Fibroblast of skin of back (primary cell): ENCODE measurements at places on chromosomes 6 and 20.
A peak's percentile ranks its signal among the peaks of the same experiment; 100 is the strongest.

DNA sequence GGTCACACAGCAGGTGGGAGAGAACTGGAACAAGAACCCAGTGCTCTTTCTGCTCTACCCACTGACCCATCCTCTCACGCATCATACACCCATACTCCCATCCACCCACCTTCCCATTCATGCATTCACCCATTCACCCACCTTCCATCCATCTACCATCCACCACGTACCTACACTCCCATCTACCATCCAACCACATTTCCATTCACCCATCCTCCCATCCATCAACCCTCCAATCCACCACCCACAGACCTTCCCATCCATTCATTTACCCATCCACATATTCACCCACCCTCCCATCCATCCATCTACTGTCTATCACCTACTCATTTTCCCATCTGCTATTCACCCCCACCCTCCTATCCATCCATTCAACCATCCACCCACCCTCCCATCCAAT is 17.2 kb upstream of the RSPO4 start:
- DNase-seq: no peak

- no peak for DNase-seq
Measured at GRCh38 chr6:74717591-74717990, 488.3 kb downstream of the COL12A1 start.

DNA sequence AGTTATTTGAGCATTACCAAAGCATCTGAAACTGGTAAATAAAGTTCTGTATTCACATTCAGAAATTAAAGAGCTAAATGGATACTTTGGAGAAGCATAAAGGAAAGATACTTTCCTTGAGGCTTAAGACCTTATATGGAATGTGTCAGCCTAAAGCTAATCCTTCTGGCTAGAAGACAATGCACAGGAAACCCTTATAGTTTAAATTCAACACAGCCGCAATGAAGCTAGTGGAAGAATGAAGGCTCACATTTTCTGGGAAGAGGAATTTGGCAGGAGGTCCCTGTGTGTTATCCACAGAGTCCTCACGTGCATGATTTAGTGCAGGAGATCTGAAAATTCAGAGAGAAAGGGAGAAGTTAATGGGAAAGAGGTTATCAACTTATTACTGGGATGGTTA is 21.5 kb upstream of the CHD6 start:
- no peak for DNase-seq

DNA sequence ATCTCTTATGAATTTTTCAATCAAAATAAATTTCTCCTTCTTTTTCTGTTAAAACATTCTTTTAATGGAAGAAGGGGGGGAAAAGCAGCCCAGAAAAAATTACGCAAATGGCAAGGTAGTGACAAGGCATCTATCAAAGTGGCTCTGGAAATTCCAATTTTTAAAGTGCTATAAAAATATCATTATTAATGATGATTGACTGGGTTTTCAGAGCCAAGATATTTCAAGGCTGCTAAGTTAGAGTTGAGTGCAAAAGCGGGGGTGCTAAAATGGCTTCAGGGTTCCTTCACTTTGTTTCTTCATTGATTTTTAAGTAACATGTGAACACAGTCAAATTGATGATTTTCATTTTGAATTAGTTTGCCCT is 171.6 kb upstream of the CITED2 start:
- no peak for DNase-seq

GRCh38 chr6:160510199-160510598 is 153.9 kb downstream of the LPA start:
- DNase-seq: peak; percentile 22

DNA sequence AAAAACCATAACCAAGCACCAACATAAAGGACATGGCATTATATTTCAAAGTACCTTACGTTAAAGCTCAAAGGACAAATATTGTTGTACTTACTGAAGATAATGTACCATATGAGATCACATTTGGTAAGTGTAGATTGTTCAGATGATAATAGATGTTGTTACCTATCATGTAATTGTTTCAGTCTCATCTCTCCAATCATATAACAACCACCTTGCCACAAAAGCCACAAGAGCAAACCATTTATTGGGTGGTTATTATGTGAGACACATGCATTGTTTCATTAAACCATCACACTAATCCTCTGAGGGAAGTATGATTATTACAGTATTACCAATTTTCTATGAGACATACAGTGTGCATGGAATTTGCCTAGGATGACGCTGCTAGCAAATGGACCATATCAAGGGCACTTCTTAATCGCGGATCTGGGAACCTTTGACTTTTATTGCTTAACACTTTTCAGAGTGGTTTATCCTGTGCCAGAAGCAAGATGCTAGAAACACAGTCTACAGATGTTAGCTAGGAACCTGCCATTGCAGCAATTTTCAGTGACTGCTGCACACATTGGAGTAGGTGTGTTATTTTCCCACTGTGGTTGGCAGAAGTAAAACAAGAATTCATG is 149.8 kb upstream of the AKIRIN2 start:
- no peak for DNase-seq

DNA sequence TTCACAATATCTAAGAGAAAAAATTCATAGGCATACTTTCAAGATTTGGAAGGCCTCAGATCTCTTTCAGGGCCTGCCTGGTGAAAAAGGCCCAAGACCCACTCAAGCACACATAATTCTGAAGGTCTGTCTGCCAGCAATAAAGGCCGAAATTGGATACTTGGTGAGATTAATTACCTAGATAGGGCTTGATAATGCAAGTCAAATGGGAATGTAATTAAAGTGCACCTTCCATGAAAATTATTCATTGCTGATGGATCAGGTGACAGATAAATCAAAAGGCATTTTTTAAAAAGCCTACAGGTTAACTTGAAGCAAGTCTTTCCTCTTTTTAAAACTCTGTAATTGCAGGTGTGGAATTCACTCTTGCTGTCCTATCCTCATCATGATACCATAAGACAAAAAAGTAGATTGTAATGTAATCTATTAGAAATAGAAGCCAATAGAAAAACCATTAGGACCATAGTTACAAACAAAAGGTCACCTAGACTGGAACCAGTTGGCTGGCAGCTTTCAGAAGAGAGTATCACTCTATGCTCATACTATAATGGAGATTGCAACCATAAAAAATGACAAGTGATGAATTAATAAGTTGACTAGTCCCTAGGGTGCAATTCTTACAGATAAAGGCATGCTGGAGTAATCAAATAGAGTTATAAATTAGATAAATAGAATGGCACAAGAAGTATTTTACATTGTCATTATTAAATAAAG is 77.3 kb downstream of the EPHA7 start:
- no peak for DNase-seq

DNA sequence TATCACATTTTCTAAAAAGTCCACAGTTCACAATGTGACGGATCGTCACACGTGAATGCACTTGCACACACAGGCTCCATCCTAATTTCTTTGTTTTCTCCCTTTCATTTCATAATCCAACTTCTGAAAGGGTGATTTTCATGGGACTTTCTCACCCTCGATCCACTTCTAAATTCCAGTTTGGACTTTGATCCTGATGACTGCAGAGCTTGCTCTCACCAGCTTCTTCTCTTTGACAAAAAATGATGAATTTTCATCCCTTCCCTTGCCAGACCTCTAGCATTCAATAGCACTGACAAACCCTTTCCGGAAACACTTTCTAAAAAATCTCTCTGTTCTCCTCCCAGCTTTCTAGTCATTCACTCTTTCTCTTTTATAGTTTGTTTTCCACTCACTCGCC is 341.2 kb downstream of the SYNE1 start:
- no peak for DNase-seq

DNA sequence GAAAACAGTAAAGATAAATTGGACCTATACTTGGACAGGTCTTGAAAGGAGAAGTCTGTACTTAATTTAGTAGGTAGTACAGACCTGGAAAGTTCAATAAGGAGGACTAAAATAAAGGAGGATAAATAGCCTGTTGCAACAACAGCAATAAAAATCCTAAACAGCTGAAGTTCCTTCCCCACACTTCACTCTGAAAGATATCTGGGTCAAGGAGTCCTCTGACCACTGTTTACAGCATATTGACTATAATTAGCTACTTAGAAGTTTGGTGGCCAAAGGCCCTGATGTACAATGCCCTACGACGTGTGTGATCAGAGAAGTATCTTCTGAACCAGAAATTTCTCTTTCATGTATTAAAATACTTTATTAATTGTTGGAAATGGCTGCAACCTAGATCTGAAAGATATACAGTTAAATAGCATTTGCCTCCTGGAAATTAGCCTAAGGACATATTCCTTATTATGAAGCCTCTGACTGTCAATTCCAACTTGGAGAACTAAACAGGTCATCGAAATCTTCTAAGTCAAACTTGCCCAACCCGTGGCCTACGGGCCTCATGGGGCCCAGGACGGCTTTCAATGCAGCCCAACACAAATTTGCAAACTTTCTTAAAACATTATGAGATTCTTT is 82.8 kb downstream of the KIF13A start:
- no peak for DNase-seq

DNA sequence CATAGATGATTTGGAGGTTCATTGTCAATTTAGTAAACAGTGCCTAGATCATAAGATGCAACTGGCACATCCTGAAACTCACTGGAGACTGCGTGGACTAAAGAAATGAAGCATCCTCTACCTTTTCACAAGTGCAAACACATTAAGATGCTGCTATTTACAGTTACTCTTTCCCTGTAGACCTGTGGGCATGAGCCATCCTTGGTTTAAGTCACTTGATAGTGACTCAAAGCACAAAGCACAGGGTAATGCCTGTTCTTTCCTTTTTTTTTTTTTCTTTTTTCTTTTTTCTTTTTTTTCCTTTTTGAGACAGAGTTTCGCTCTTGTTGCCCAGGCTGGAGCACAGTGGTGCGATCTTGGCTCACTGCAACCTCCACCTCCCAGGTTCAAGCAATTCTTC is 10.0 kb upstream of the HLA-DQA1 start:
- DNase-seq: no peak

GRCh38 chr20:21368791-21369190 is 28.5 kb downstream of the NKX2-4 start:
- no peak for DNase-seq

DNA sequence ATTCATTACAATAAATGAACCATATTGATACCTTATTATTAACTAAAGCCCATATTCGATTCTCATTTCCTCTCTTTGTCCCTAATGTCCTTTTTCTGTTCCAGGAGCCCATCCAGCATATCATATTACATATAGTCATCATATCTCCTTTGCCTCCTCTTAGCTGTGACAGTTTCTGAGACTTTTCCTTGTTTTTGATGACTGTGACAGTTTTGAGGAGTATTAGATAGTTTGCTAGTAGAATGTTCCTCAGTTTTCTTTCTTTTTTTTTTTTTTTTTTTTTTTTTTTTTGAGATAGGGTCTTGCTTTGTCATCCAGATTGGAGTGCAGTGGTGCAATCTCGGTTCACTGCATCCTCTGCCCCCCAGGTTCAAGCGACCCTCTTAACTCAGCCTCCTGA is 61.6 kb downstream of the TIAM2 start:
- no peak for DNase-seq

DNA sequence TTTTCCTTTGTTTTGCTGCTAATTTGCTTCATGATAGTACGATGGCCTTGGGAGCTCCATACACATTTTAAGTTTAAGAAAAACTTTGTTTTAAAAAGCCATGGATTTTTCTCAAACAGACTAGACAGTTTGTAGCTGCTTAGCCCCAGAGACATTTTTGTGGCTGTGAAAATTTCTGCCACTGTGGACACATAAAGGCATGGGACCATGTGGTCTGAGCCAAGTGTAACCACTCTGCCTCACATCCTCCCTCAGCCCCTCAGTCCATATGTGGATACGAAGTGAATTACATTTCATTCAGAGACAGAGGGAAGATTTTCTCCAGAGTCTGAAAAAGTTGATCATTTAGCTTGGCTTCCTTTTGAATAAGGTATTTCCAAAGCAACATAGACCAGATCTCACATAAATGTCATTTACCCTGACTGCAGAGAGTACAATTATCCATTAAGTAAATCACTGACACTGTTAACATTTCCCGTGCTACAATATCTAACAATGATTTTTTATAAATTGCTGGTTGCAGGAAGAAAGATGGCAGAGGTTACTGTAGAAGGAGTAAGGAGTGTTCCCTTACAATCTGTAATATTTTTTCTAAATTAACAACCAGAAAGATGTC is 87.4 kb downstream of the GJA1 start:
- peak; percentile 86 for DNase-seq

DNA sequence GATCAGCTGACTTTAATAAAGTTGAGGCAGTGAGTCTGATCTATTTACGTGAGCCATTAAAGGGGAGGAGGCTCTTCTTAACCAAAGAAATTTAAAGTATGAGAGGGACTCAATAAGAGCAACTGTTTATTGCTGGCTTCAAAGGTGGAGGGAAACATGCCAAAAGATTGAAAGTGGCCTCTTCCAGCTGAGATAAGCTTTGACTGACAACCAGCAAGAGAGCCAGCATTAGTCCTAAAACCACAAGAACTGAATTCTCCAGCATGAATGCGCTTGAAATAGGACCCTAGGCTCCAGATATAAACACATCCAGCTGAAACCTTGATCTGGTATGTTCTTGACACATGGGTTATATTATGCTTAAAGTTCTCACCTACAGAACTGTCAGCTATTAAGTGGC is 123.1 kb upstream of the GJE1 start:
- DNase-seq: peak; percentile 53

GRCh38 chr20:24034820-24035219 is 46.2 kb upstream of the GGTLC1 start:
- no peak for DNase-seq

GRCh38 chr6:159557031-159557430 is 136.0 kb downstream of the SOD2 start:
- no peak for DNase-seq

DNA sequence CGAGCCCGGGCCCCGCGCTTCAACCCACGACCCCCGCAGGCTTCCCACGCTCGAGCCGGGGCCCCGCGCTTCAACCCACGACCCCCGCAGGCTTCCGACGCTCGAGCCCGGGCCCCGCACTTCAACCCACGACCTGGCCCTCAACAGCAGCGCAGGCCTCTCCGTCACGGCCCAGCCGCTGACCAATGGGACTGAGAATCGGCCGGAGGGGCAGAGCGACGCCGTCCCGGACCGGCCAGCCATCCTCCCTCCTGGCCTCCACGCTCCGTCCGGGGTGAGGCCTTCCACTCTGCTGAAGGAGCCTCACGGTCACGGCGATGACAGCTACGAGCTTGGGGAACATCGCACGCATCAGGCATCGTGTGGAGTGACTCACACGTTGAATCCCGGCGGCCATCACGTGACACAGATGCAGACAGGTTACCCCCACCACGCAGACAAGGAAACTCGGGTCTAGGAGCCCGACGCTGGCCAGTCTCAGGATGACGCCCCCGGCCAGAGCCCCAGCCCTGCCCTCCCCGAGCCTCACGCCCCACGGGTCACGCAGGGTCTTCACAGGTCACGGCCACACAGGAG is 6.1 kb downstream of the KCNQ2 start:
- DNase-seq: no peak

GRCh38 chr6:12751694-12752325 is 35.2 kb downstream of the PHACTR1 start:
- peak; percentile 58 for DNase-seq

DNA sequence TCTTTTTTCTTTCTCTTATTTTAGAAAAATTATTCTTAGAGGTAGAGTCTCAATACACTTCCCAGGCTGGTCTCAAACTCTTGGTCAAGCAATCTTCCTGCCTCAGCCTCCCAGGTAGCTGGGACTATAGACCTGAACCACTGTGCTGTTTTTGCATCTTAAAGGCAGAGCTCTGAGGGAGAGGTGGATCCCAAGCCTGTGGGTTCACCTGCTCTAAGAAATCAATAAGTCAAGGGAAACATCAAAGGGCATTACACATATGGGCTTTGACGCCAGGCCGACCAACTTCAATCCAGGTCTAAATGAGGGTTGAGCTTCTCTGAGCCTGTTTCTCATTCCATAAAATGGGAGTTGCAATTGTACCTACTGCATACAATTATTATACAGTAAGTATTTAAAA is 223.9 kb downstream of the LY86 start:
- DNase-seq: no peak
